ENCODE measurements at places on chromosomes 11 and 22. TPM values are rescaled to one million over a fixed set of nuclear protein-coding genes. Genes with fewer than 3 reads are reported as not detected.

DNA sequence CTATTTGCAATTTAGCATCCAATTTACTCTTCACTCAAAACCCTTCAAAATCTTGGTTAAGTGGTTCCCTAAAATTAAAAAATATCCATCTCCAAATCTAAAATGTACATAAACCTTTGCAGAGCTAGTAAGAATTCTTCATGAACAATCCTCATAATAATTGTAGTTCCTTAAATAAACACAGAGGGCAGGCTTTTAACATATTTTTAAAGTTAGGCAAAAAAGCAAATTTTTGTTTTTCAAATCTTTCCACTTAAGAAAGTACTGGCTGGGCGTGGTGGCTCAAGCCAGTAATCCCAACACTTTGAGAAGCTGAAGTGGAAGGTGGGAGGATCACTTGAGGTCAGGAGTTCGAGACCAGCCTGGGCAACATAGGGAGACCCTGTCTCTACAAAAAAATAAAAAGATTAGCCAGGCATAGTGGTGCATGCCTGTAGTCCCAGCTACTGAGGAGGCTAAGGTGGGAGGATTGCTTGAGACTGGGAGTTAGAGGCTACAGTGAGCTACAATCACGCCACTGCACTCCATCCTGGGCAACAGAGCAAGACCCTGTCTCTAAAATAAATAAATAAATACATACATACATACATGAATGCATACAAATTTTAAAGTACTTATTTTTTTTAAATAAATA is 25.1 kb upstream of the PLAAT3 start:
- H3K27me3 ChIP-seq, result no peaks in the 10 kb centered on the region
- no peak overlapping the region for H3K4me3 ChIP-seq
- peaks cover 71% of the 10 kb centered on the region for H3K36me3 ChIP-seq
- H3K4me1 ChIP-seq, result no peaks in the 10 kb centered on the region

DNA sequence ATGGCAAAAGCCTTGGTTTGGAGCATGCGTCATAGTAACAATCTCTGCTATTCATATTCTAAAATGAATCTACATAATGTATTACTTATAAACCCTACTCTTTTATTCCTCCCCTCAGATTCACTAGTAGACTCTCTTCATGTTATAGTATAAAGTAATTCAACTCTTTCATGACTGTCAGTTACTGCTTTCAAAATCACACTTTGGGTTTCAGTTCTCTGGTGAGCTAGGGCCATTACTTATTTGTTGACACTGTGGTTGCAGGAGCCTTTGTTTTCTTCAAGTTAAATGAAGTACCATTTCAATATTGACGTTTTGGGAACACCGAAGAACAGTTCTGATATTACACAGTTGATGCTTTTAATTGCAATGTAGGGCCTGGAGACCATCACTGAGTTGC is 378.4 kb downstream of the DDX10 start:
- no peaks in the 10 kb centered on the region for H3K36me3 ChIP-seq
- H3K27me3 ChIP-seq, result no peaks in the 10 kb centered on the region
- no peak for DNase-seq
- no peaks in the 10 kb centered on the region for H3K4me1 ChIP-seq

DNA sequence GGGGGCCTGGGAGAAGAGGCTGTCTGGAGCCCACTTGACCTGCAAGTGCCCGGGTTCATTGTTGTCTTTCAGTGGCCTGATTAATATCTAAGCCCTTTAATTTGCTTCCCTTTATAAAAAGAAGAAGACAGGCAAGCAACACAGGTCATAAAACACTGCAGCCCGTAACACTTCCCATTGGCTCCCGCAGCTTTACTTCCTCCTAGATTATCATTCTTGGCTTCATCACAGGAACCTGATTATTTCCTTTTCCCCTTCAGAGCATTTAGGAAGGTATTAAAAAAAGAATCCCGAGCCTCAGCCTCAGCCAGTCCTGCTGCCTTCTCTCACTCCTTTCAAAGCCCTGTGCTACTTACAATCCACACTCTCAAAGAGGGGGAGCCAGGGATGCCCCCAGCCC is 183.2 kb downstream of the GRIK4 start:
- no peak for DNase-seq
- H3K36me3 ChIP-seq, result no peaks in the 10 kb centered on the region
- H3K27me3 ChIP-seq, result no peaks in the 10 kb centered on the region
- H3K4me1 ChIP-seq, result no peaks in the 10 kb centered on the region

- no peak overlapping the region for H3K27ac ChIP-seq
- H3K4me3 ChIP-seq, result no peak overlapping the region
- no peaks in the 10 kb centered on the region for H3K36me3 ChIP-seq
- DNase-seq, result no peak
- no peaks in the 10 kb centered on the region for H3K4me1 ChIP-seq
Observed at GRCh38 chr11:46134540-46134939, 13.3 kb upstream of the PHF21A start.

Gene OLFML1
- 2.7 TPM for polyA plus RNA-seq

GRCh38 chr11:100563541-100564280 is 123.4 kb upstream of the ARHGAP42 start:
- H3K27me3 ChIP-seq, result no peaks in the 10 kb centered on the region
- H3K4me3 ChIP-seq, result no peak overlapping the region
- H3K4me1 ChIP-seq, result no peaks in the 10 kb centered on the region
- no peaks in the 10 kb centered on the region for H3K36me3 ChIP-seq
- DNase-seq, result no peak

Gene CHRM1
- not detected for polyA plus RNA-seq

Gene HBG1
- polyA plus RNA-seq, result not detected

Data from sigmoid colon (tissue), 7 donors.